ENCODE measurements at places on chromosomes 11 and 22.

DNA sequence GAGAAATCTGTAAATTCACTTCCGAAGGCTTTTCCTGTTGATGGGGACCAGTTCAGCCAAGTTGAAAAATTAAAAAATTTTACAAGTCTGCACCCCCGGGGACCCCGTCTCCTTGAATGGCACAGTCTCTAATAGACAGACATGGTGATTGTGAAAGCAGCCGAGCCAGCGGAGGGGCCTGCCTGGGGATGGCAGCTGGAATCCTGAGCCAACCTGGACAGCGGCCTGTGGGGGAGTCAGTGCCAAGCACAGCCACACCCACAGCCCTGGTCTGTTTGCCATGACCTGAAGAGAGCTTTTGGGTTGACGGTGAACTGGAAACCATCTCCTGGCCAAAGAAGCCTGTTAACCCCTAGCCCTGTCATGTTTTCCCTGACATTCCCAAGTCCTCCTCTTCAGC is 64.7 kb downstream of the PARVG start:
- DNase-seq, result no peak

- DNase-seq, result no peak
Observed at GRCh38 chr11:24132471-24132870, 364.4 kb upstream of the LUZP2 start.

DNA sequence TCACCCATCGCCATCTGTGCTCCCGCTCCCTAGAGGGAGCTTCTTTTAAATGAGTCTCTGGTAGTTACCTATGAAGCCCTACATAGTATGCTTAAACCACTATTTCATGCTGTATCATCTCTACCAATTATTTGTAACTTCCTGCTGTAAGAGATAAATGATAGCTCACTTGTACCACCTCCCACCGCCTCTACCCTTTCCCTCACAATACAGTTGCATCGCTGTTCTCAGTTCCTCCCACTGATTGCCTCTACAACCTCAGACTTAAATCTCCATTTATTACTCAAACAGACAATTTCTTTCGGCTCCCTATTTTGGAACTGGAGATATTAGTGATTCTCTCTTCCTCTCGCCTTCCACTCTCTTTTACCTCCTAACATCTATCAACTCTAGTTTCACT is 222.9 kb upstream of the ZC3H12C start:
- no peak for DNase-seq

GRCh38 chr22:46437671-46438440 is 99.6 kb downstream of the CELSR1 start:
- DNase-seq, result no peak

GRCh38 chr11:9219572-9219971 is 45.6 kb downstream of the DENND5A start:
- no peak for DNase-seq

- DNase-seq, result no peak
Observed at GRCh38 chr11:47589977-47590861, 3.7 kb downstream of the FAM180B start.

- DNase-seq, result no peak
Observed at GRCh38 chr11:34143048-34143447, 37.6 kb downstream of the NAT10 start.

GRCh38 chr11:25547292-25547691 is 784.6 kb upstream of the ANO3 start:
- DNase-seq, result no peak

DNA sequence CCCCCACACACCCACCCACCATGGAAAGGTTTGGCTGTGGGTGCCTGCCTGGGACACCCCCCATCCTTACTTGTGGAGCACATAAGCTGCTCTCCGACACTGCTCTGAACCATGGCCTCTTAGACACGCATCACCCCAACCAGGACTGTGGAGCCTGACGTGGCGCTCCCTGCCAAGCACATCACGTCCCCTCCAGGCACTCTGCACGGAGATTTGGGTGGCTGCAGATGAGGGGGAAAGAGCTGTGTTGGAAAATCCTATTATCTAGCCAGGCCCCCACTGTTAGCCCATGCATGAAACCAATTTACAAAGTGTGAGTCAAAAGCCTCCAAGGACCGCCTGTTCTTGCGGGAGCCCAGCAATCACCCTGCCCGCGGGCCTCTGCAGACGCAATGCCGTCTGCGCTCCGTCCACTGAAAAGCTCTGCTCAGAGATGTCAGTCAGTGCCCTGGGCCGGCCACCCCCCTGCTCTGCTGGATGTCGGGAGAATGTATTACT is 163.4 kb upstream of the NECTIN1 start:
- no peak for DNase-seq

DNA sequence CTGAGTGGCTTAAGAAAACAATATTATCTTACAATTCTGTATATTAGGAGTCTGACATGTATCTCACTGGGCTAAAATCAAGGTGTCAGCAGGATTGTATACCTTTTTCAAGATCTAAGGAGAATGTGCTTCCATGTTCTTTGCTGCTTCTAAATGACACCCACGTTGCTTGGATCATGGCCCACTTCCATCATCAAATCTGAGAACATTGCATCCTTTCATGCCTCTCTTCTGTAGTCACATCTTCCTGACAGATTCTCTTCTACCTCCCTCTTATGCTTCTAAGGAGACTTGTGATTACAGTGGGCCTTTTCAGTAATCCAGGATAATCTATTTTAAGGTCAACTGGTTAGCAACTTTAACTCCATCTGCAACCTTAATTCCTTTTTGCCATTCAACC is 499.4 kb downstream of the FAM181B start:
- DNase-seq, result no peak

DNA sequence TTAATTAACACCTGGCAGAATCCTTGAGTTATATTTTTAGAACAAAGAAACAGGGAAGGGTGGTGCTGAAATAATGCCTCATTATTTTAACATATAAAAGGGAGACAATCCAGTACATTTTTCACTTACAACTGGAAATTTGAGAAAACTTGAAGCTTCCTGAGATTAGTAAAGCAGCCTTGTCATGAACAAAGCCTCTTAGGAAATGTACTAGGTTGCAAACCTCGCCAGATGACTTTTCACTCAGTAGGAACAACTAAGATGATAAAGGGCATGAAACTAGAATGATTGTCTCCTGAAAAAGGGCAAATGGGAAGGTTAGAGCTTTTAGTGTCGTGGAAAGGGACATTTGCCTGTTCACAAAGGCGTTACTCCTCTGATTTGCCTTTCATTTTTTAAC is 289.6 kb downstream of the ETS1 start:
- DNase-seq, result no peak

GRCh38 chr11:87491381-87491780 is 453.6 kb downstream of the TMEM135 start:
- no peak for DNase-seq

GRCh38 chr11:8706673-8707432 is 24.3 kb downstream of the RPL27A start:
- DNase-seq, result no peak

DNA sequence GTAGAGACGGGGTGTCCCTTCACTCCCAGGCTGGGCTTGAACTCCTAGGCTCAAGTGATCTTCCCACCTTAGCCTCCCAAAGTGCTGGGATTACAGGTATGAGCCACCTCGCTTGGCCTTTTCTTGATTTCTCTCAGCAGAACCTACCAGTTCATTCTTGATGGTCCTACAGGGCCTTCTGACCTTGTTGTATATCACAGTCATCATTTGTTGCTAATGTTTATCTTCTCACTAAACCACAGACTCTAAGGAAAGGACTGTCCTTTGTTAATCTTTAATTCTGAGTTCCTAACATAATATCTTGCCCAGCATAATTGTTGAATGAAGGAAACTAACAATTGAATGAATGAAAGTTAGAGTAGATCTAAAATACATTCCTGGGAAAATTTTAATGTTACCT is 22.0 kb upstream of the ZC3H12C start:
- no peak for DNase-seq

- DNase-seq, result no peak
Observed at GRCh38 chr22:31221084-31221483, 9.0 kb downstream of the LIMK2 start.

- DNase-seq, result no peak
Observed at GRCh38 chr11:130592056-130592455, 143.6 kb downstream of the ADAMTS15 start.

- DNase-seq, result no peak
Observed at GRCh38 chr22:48712558-48713271, 1115.0 kb downstream of the BRD1 start.

GRCh38 chr22:24091551-24092420 is 80.7 kb downstream of the CABIN1 start:
- DNase-seq, result no peak

DNA sequence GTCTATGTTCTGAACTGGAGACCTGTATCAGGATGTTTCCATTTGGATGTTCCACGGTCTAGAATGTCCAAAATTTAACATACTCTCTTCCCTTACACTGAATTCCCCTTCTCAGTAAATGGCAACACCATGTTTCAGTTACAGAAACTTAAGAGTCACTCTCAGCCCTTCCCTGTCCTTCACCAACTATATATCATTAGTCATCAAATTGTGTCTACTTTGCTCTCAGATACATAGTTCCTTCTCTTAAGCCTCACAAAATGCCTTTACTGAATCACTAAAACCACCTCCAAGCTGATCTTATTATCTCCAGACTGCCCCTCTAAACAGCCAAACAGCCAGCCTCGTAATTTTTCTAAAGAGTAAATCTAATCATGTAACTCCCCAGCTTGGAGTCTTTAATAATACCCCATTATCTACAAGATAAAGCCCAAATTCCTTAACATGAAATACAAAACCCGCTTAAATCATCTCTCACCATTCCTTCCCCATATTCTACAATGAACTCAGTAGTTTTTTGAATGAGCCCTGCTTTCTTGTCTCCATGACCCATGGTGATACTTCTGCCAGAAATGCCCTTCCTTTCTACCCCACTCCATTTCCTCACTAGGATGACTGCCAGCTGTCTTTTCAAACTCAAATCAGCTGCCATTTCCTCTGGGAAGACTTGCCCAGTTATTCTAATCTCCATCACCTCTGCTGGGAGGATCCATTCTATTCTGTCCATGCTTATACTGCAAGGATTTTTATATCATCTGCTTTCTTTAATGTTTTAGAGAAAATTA is 102.7 kb upstream of the ARHGAP42 start:
- no peak for DNase-seq

DNA sequence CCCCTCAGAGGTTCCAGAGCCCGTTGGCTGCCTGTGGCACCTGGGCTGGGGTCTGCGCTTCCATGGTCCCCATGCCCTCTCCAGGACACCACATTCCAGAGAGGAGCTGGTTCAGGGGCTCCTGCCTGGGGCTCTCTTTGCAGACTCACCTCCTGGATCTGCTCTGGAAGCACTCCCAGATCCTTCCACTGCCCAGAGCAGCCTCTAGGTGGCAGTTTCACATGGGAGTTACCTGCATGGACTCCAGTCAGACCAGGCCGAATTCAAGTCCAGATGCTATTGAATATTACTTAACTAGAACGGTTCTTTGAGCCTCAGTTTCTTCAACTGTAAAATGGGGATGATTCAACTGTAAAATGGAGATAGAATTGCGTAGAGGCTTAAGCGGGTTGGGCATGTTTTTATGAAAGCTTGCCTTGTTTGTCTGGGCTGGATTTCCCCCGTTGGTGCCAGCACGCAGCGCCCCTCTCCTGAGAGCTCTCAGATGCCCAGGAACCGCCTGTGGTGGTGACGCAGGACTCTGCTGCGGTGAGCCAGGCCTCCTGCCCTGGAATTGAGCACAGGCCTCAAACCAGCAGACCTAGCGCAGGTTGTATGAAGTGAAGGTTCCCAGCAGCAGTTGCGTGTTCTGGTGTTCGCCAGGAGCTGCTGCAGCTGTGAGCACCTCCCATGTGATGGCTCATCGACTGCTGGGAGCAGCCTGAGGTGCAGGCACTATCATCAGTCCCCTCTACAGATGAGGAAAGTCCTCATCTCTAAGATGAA is 44.2 kb downstream of the LMO1 start:
- no peak for DNase-seq

- DNase-seq, result no peak
Observed at GRCh38 chr11:72635309-72635915, 38.8 kb downstream of the PDE2A start.

DNA sequence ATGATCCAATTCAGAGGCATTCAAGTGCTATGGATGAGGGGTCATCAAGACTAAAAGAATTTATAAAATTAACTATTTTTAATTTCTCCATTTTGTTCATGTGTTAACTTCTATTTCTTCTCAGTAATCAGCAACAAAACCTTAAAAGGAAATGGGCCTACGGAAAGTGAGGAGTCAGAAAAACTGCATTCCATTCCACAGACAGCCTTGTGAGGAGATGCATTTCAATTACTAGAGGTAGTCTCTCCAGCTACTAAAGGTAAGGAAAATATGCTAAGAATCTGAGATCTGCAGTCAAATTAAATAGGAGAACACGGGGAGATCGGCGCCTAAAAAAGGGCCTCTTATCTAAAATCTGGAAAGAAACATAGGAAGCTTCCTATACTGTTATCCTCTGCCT is 661.7 kb downstream of the DLG2 start:
- DNase-seq, result no peak

- no peak for DNase-seq
Observed at GRCh38 chr11:17526326-17526725, 17.9 kb downstream of the USH1C start.

DNA sequence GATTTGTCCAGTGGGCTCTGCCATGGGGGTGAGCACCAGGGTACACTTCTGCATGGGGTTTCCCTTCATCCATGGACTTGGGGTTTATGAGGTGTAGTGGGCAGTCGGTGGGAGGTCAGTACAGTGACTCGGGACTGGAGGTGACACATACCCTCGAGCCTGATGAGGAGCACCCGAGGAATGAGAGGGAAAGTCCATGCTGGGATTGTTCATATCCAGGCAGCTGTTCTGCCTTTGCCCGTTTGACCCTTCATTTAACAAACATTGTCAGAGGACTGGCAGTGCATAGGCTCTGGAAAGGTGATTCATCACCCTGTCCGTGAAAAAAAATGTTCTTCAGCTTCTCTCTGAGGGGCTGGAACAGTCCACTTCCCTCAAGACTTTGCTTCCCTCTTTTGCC is 2.7 kb downstream of the NAV2 start:
- no peak for DNase-seq

DNA sequence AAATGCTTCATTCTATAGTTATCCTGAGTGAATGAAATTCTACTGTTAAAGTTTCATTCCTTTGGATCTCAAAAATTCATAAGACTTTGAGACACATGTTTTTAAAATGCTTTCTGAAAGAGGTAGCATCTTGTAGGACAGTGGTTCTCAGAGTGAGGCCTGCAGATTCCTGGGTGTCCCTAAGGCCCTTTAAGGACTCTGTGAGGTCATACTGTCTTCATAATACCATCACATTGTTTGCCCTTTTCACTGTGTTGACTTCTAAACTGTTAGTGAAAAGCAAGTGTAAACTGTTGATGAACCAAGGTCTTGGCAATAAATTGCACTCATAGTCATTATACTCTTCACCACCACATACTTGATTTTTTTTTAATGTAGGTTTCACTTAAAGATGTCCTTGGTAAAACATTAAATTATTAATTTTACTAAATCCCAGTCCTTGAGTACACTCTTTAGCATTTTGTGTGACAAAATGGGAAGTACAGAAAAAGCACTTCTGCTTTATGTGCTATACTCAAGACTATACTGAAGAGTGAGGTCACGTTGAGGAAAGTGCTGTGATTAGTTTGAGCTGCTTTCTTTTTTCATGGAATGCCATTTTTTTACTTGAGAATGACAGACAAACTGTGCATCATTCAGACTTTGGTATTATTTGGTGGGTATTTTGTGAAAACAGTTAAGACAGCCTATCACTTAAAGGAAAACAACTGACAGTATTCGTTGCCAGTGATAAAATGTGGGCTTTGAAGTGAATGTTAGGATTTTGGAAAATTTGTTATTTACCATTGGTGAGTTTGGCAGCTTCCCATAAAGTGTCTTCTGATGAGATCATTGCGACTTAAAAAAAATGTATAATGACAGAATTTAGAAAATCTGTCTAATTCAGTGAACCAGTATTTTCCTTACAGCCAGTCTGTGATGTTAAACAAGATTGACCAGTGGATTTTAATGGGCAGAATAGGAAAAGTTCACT is 61.1 kb downstream of the SPECC1L start:
- DNase-seq, result no peak
